ENCODE measurements at places on chromosomes 12 and 14.

DNA sequence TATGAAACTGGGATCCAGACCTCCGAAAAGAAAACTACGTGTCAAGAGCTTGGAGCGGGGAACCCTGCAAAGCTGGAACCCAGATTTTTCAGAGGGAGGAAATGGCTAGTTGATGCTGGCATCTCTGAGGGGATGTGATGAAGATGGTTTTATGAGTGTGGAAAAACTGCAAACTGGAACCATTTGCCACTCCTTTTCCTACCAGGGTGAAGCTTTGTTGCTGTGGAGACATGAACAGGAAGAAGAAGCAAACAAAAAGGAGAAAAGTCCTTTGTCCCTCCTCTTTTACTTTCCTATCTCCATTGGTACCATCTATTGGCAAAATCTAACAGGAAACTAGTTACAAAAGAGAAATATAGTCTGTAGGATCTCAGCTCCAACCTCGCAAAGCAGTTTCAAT, 39.2 kb downstream of the CDK17 start:
- DNase-seq, result no peak

DNA sequence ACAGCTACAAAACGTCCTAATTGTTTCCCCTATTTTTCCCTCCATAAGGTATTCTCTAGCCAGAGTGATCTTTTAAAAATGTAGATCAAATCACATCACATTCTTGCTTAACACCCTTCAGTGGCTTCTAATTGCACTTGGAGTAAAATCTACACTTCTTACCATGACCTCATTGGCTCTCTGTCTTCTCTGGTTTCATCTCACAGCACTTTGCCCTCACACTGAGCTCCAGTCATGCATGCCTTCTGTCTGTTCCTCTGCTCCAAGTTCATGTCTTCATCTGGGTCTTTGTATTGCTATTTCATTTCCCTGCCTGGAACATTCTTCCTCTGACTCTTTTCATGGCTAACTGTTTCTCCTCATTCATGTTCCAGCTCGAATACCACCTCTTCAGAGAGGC, 220.4 kb upstream of the GARIN6 start:
- no peak for DNase-seq

DNA sequence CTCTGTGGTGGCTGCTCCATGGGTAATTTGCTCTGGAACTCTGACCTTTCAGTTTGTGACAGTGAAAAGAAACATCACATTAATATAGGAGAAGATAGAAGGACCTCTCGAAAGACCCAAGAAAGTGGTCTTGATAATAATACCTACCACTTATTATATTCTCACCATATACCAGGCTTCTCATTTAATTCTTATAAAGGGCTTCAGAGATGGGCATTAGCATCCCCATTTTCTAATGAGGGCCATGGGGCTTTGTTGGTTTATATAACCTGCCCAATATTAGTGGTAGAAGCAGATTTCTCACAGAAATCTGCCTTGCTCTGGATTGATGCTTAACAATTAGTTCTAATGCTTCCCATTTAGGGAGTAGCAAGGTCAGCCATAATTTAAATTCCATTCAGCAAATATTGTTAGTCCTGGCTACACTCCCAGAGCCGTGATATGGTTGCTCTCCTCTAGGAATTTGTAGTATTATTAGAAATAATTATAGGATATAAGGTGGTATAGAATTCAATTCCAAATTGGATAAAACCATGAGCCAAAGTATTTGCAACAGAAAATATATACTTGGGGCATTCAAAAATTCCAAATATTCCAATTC, 7.4 kb upstream of the AMIGO2 start:
- DNase-seq, result no peak

DNA sequence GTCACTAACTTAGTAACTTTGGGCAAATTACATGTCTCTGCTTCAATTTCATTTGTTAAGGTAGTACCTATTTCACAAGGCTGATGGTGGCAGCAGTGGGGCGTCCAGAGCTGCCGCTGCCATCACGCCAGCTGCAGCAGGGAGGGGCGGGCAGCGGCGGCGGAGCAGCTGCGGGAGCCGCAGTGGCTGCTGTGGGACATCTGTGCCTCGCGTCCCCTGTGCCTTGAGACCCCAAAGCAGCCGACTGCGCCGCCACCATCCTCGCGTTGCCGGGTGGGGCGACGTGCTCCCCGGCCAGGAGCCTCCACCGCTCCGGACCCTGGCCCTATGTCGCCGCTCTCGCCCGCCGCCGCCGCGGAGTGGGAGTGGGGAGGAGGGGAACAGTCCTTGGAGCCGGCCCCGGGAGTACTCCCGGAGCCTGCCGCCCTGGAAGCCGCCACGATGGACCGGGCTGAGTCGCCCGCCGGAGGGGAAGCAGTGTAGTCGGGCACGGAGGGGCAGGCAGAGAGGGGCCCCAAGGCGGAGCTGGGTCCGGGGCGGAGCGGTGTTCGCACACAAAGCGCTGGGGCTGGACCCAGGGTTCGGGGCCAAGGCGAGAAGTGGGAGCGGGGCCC, 51.4 kb downstream of the A2M start:
- DNase-seq, result peak; percentile 65

GRCh38 chr12:67592228-67593011, 56.1 kb upstream of the DYRK2 start:
- peak; percentile 28 for DNase-seq

- DNase-seq, result no peak
Observed at GRCh38 chr12:24903329-24904088, 45.4 kb downstream of the BCAT1 start.

DNA sequence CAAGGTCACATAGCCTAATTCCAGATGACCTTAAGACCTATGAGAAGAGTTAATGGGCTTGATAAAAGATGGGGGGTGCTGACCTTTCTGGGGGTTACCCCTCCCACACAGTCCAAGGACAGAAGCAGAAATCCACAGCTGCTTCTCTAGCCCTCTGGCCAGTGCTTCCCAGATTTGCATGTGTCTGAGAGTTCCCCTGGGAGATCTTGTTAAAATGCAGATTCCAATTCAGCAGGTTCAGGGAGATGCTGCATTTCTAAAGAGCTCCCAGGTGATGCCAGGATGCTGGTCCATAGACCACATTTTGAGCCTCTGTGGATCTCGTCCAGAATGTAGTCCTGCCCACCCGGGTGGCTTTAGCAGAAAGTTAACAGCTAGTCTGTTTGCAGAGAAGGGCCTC, 82.1 kb downstream of the WSCD2 start:
- DNase-seq, result no peak

GRCh38 chr14:94374749-94375260, 13.6 kb downstream of the SERPINA1 start:
- DNase-seq, result no peak

- no peak for DNase-seq
Observed at GRCh38 chr14:93940437-93940836, 13.3 kb downstream of the FAM181A start.

DNA sequence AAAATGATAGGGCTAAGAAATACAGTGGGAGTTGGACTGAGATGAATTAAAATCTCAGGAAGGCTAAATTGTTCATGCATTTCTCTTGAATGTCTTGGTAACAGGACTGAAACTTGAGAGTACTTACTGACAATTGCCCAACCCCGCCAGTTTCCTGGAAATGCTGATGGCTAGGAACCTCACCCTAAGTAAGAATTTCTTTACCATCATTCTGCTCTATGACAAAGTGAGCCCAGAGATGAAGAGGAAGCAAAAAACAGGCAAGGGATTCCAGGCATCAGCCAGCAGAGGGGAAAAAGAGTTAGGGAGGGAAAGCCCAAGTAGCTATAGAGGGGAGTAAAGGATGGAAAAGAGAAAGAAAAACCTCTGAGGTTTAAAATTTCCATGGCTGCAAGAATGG, 397.7 kb downstream of the MDGA2 start:
- no peak for DNase-seq

GRCh38 chr12:124622331-124622730, 54.9 kb upstream of the NCOR2 start:
- peak; percentile 54 for DNase-seq

GRCh38 chr12:107091989-107092641, 1.2 kb downstream of the CRY1 start:
- peak; percentile 57 for DNase-seq

GRCh38 chr12:13367973-13368372, 171.4 kb downstream of the EMP1 start:
- no peak for DNase-seq

- DNase-seq, result peak; percentile 59
Observed at GRCh38 chr12:4720637-4720995, 416 bp downstream of the GALNT8 start.

DNA sequence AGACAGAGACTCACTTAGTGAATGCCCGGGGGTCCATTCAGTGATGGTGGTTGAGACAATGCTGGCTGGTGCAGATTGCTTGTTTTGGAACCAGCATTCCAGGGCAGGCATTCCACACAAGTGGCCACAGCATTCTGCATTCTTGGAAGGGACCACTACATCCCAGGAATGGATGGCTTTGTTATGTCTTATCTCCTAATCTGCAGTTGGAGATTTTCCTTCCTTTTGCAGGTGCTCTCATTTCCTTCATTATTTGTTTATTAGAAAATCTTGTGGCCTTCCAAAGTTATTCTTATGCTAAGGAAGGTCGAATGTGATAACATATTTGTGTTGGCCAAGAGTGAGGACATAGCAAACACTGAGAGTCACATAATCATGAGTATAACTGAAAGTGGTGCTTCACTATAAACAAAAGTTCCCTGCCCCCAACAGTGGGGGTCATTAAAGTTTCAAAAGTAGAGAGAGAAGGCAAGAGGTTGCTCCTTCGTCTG, 66.0 kb downstream of the BMP4 start:
- DNase-seq, result no peak

- DNase-seq, result no peak
Observed at GRCh38 chr12:94535510-94535921, 75.8 kb upstream of the CEP83 start.

DNA sequence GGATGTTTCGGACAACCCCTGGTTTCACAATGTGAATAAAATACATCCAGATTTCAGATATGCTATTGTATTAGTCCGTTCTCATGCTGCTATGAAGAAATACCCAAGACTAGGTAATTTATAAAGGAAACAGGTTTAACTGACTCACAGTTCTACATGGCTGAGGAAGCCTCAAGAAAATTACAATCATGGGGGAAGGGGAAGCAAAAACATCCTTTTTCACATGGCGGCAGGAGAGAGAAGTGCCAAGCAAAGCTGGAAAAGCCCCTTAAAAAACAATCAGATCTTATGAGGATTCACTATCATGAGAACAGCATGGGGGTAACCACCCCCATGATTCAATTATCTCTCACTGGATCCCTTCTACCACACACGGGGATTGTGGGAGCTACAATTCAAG, 451.7 kb downstream of the MDGA2 start:
- no peak for DNase-seq

DNA sequence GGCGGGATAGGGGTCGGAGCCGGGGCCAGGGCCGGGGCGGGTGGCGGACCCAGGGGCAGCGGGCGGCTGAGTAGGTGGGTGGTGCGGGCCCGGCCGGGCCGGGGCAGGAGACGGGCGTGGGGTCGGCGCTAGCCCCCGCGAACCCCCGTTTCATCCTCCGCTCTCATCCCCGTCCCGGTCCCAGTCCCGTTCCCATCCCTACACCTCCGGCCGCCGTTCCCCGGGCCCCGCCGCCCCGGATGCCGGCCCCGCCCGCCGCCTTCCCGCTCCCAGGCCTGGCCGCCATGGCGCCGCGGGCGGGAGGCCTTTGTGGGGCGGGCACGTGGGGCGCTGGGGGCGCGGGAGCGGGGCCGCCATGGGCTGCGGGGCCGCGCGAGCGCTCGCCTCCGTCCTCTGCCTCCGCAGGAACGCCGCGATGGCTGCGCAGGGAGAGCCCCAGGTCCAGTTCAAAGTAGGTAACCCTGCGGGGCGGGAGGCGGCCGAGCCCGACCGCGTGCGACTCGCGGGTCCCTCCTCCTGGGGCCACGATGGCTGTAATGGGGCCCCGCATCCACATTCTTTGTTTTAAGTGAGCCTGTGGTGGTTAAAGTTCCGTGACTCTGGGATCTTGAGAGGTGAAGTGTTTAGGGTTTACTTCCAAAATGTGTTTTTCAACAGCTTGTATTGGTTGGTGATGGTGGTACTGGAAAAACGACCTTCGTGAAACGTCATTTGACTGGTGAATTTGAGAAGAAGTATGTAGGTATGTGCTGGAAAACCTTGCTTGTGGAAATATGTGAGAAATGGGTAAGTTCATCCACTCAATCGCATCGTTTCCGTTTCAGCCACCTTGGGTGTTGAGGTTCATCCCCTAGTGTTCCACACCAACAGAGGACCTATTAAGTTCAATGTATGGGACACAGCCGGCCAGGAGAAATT, 572 bp downstream of the RAN start:
- DNase-seq, result no peak

- no peak for DNase-seq
Observed at GRCh38 chr12:20305470-20305869, 62.9 kb upstream of the PDE3A start.

GRCh38 chr12:20206410-20206809, 161.9 kb upstream of the PDE3A start:
- DNase-seq, result no peak

Measured in colonic mucosa (tissue), 4 donors.